ENCODE measurements at places on chromosomes 7 and 10.

DNA sequence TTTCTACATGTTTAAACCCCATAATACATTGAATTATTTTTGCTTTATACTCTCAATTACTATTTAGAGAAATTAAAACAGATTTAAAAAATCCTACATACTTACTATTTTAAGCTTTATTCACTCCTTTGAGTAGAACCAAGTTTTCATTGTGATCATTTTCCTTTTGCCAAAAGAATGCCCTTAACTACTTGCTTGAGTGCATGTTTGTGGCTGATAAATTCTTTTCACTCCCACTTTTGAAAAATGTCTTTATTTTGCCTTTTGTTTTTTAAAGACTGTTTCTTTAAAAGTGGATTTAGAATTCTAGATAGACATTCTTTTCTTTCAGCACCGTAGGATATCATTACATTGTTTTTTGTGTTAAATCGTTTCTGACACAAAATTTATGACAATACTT lies 22.3 kb upstream of the AGR3 start:
- DNase-seq, result no peak

- no peak for DNase-seq
Measured at GRCh38 chr7:139725858-139726484, 51.8 kb downstream of the HIPK2 start.

DNA sequence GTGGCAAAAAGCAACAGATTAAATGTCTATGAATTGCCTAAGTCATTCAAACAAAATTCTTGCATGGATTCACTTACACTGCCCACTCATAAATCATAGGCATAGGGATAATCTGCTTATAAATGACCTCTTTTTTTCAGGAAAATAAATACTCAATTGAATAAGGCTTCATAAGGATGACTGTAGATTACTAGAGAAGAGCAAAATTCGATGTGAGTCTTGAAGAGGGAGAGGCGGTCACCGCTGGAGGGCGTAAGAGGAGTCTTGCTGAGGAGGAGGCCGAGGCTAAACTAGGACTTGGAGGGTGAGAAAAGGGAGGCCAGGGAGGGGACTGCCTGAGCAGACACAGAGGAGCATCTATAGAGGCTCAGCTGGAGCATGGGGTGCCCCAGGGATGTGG lies 135.4 kb upstream of the RSU1 start:
- no peak for DNase-seq

GRCh38 chr7:67644151-67644550 lies 647.5 kb downstream of the TYW1 start:
- no peak for DNase-seq

DNA sequence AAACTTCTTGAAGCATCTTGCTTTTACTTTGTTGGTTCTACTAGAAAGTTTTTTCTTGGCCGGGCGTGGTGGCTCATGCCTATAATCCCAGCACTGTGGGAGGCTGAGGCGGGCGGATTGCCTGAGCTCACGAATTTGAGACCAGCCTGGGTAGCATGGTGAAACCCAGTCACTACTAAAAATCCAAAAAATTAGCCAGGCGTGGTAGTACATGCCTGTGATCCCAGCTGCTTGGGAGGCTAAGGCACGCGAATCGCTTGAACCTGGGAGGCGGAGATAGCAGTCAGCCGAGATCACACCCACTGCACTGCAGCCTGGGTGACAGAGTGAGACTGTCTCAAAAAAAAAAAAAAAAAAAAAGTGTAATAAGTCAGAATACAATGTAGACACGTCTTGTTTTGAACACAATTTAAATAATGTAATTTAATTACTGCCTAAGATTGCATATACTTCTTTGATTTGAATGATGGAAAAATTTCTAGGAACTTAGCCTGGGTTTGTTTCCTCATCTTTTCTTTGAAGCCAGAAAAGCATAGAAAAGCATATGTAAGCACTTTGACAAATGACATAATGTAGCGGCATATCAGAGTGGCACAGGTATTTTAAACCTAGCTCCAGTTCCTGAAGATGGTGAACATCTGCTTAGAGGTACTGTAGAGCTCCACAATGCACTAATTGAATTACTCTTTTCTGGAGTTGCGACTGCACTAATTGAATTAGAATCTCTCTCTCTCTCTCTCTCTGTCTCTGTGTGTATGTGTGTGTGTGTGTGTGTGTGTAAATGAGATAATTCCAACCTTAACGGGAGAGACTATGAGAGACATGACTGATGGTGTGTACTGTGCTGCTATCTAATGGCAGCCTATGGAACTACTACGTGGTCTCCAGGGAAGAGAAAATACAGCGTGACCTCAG lies 87.8 kb downstream of the BTRC start:
- DNase-seq, result peak; percentile 8

- DNase-seq, result no peak
Measured at GRCh38 chr7:94313926-94314325, 80.8 kb upstream of the COL1A2 start.

DNA sequence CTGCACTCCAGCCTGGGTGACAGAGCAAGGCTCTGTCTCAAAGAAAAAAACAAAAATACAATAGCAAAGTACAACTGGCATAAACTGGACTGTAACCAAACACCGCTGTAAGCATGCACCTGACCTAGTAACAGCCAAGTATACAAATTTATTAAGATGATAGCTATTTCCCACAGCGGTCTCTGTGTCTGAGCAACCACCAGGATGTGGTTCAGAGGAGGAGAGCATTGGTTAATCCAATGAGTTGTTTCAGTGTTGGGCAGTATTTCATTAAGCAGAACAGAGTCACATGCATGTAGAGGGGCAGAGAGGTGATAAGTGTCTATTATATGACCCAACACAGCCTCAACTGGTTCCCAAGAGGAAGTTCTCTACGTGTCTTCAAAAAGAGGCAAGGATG lies 4.0 kb downstream of the SLC16A12 start:
- no peak for DNase-seq

DNA sequence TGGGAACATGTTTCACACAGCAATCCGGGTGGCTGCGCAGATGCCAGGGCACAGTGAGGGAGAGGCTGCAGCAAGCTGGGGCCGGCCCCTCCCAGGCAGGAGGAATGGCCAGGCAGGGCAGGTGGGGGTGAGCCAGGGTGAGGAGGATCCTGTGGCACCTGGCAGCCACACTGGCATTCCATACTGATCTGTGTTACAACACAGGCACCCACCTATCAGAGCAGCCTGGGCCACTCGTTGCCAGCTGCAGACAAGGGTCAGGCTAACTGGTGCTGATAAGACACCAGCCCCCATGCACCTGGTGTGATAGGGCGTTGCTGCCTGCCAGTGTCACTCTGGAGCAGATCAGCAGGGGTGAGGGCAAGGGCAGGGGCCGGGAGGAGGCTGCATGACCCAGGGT lies 16.6 kb upstream of the RET start:
- DNase-seq, result no peak

GRCh38 chr7:155220903-155221302 lies 76.8 kb upstream of the INSIG1 start:
- DNase-seq, result no peak

- DNase-seq, result no peak
Measured at GRCh38 chr10:19499291-19499770, 316.9 kb upstream of the PLXDC2 start.

- DNase-seq, result no peak
Measured at GRCh38 chr10:78815702-78816334, 252.9 kb upstream of the ZMIZ1 start.

DNA sequence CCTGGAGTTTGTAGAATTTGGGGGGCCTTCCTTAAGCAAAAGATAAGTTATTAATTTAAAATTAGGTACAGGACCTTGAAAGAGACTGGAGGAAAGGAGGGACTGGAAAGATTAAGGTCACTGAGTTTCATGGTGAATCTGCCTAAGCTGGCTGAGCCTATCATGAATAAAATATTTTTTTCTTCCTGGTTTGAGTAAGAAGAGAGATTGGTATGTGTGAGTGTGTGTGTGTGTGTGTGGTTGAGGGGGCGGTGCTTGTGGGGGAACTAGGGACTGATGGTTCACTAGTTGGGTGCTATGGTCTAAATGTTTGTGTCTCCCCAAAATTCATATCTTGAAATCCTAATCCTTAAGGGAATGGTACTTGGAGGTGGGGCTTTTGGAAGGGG lies 142.5 kb upstream of the PRKCQ start:
- DNase-seq, result no peak

DNA sequence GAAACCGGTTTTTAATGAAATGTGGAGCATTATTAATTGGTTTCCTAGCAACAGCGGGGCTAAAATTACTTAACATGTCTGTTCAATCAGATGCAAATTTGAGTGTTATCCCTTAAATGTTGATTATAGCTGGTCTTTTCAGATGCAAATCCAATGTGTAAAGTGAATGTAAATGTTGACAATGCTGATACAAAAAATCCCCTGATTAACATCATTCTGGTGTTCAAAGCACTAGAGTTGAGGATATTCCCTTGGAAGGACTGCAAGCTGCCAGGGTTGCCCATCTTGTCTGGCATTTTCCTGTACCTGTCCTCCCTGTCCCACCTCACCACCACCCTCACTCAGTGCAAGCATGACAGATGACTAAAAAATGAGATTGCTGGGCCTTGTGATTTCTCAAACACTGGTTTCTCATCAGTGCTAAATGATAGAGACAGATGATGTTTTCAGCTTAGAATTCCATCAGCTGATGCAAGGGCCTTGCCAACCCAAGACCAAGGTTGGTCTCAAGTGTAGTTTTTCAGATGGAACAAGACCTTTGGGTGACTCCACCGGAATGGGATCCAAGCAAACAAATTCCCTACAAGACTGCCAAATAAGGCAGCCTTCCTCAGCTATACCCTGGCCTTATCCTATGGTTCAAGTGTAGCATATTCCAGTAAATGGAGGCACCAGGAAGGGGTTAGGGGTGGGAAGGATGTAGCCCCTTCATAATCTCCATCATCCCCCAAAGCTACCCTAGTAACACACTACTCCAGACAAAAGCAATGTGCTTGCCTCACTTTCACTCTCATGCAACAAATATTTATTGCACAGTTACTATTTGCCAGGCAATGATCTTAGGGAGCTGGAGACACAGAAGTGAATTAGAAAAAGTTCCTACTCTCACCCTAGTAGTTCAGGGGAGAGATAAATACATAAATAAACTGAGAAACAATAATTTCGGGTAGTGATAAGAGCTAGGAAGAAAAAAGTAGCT lies 54.9 kb downstream of the JAZF1 start:
- DNase-seq, result no peak

GRCh38 chr7:23759671-23760391 lies 49.8 kb downstream of the STK31 start:
- DNase-seq, result no peak

GRCh38 chr10:33134011-33134751 lies 176.2 kb upstream of the ITGB1 start:
- DNase-seq, result peak; percentile 71

- no peak for DNase-seq
Measured at GRCh38 chr7:42380401-42380800, 143.4 kb upstream of the GLI3 start.

- no peak for DNase-seq
Measured at GRCh38 chr10:132054564-132054963, 11.2 kb upstream of the JAKMIP3 start.

DNA sequence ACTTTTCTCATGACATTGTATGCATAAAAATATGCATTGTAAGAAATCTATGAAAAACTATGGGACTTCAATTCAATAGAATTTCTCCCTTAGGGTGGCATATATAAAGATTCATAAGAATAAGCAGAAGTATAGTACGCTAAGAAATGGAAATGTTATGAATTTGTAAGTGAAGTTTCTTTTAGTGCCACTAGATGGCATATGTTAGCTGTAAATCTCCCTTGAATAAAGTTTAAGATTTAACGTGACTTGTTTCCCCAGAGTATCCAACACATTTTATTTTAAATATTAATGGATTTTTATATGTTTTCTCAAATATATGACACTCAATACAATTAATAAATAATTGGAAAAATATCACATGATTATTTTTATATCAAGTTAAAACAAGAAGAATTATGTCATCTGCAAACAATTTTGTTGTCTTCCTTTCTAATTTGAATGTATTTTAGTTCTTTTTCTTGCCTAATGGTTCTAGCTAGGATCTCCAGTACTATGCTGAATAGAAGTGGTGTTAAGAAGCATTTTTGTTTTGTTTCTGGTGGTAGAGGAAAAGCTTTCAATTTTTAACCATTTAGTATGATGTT lies 287.2 kb downstream of the HGF start:
- no peak for DNase-seq

DNA sequence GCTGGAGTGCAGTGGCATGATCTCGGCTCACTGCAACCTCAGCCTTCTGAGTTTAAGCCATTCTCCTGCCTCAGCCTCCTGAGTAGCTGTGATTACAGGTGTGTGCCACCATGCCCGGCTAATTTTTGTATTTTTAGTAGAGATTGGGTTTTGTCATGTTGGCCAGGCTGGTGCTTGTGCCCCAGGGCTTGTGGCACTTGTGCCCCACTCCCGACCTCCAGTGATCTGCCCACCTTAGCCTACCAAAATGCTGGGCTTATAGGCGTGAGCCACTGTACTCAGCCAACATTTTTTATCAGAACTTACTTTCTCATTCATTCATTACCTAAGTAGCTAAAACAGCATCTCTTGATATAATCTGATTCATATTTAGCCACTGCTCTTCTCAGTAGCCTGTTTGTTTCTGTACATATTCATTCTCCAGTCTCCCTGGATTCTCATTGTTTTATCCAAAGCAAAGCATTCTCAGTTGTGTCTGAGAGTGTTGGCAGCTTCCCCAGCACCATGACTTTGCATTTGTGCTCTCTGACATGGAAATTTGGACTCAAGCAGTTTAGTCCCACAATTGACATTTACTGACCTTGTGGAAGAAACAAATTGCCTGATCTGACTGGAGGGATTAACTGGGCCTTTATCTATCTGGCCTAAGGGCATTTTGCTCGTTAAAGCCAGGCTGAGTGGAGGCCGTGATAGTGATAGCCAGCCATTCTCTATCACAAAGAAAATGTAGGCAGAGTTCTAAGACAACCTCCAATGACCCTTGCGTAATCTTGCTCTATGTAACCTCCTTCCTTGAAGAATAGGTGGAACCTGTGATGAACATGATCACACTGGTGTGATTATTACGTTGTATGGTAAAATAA lies 44.9 kb downstream of the AKR1B15 start:
- DNase-seq, result no peak

GRCh38 chr7:16646472-16647072 lies 591 bp downstream of the BZW2 start:
- peak; percentile 17 for DNase-seq

- DNase-seq, result no peak
Measured at GRCh38 chr10:114648368-114648767, 9.7 kb downstream of the ABLIM1 start.

- DNase-seq, result no peak
Measured at GRCh38 chr10:59240582-59241183, 64.2 kb downstream of the PHYHIPL start.

GRCh38 chr10:65618126-65618525 lies 1307.7 kb upstream of the LRRTM3 start:
- no peak for DNase-seq

DNA sequence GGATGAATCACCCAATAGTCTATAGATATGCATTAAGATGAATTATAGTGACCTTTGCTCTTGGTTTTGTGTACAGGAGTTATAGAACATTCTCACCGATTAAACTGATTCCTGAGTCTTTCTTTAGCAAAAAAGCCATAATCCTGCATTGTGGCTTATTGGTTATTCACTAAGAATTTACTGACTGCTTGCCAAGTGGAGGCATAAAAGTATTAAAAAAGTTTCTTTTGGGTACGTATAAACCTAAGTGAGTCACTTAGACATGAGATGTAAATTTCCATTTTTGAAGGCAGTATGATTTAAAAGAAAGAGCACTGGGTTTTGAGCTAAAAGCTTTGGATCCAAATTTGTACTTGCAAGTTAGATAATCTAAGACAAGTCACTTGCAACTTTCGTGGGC lies 100.7 kb downstream of the CDK6 start:
- DNase-seq, result no peak
